Stimulated activated CD4-positive, alpha-beta T cell treated with anti-CD3 and anti-CD28 coated beads, Interleukin-1b, Interleukin-23, amount 100 ng/mL, for 1 hour (primary cell): ENCODE measurements at places on chromosomes 5 and 9.

DNA sequence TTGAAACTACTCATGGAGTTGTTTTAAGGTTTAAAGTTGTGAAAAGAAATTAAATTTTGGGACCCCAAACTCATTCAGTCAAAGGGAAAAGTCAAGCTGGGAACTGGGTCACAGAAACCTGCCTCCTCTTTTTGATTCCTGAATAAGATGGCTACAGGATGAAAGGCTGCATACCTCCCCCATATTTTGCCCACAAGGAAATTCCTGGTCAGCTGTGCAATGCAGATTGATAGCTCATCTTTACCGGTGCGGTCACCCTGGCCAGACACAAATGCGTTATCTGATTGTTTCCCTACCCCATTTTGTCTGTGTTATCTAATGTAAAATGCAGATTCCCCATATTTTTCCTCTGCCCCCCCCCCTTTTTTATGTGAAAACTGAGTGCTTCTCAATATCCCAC lies 1.3 kb downstream of the HAVCR2 start:
- DNase-seq = no peak

GRCh38 chr9:17272536-17272935 lies 137.7 kb downstream of the CNTLN start:
- no peak for DNase-seq

DNA sequence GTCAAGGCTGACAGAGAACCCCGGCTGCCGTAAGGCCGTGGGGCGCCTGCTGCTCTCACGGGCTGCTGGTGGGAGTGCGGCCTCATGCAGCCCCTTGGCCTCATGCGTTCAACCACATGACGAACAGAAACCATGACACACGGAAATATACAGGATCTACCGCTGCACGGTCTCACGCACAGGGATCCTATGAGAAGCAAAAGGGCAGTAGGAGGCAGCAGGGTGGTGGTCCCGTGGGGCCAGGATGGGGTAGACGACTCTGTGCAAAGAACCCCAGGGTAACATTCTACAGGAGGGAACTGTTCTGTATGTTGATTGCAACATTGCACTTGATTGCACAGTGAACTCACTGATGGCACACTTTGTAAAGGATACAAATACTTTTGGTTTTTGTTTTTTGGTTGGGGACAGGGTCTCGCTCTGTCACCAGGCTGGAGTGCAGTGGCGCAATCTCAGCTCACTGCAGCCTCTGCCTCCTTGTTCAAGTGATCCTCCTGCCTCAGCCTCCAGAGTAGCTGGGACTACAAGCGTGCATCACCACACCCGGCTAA lies 51.6 kb downstream of the NACC2 start:
- no peak for DNase-seq

- no peak for DNase-seq
These were observed 48.1 kb downstream of the TEK start for GRCh38 chr9:27157097-27157496.

GRCh38 chr9:12666813-12667212 lies 26.4 kb upstream of the TYRP1 start:
- DNase-seq = no peak

GRCh38 chr5:174300941-174301761 lies 255.6 kb downstream of the NSG2 start:
- DNase-seq = no peak

DNA sequence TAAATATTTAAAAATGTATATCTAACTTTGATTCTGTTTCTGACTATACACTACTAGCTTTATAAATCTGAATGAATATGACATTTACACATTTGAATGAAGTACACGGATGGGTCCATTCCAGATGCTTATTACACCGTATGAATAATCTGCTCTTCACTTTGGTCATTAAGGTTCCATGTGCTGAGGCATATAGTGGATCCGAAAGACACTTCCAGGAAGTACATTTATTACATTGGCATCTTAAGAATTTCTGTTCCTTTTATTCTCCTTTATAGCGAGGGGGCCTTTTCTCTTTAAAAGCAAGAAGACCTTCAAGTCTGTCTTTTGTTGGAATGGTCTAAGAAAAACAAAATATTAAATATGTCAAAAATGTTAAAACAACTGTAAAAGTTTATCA lies 147.6 kb downstream of the AUH start:
- no peak for DNase-seq
